ENCODE measurements at places on chromosomes 7 and 10.

DNA sequence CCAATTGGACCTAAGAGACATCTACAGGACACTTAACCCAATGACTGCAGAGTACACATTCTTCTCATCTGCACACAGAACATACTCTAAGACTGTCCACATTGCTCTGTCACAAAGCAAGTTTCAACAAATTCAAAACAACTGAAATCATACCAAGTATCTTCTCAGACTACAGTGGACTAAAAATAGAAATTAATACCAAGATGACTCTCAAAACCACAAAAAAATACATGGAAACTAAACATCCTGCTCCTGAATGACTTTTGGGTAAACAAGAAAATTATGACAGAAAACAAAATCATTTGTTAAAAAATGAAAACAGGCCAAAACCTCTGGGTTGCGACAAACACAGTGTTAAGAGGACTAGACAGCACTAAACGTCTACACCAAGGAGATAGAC lies 24.5 kb downstream of the SNX13 start:
- DNase-seq: no peak

- DNase-seq: no peak
These were observed 361.0 kb upstream of the NFE2L3 start for GRCh38 chr7:25790963-25791362.

GRCh38 chr10:12420530-12421120 lies 71.3 kb downstream of the CAMK1D start:
- no peak for DNase-seq

- DNase-seq: no peak
These were observed 842 bp downstream of the ZNF22 start for GRCh38 chr10:45001381-45002148.

- DNase-seq: no peak
These were observed 751.9 kb upstream of the POT1 start for GRCh38 chr7:125681508-125681907.

DNA sequence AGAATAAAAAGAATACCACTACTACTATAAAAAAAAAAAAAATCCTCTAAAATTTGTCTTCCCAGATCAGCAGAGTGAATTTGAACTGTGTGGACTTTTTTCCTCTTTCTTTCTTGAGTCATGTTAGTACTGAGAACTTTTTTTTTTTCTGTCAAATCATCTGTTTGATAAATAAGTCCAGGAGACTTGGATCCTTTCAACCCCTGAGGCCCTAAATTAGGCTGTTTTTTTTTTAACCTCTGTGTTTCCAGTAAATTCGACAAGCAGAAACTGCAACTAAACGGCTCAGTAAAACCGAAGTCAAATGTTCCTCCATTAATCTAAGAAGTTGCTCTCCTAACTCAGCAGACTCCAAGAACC lies 2.7 kb downstream of the MAP3K8 start:
- DNase-seq: no peak

DNA sequence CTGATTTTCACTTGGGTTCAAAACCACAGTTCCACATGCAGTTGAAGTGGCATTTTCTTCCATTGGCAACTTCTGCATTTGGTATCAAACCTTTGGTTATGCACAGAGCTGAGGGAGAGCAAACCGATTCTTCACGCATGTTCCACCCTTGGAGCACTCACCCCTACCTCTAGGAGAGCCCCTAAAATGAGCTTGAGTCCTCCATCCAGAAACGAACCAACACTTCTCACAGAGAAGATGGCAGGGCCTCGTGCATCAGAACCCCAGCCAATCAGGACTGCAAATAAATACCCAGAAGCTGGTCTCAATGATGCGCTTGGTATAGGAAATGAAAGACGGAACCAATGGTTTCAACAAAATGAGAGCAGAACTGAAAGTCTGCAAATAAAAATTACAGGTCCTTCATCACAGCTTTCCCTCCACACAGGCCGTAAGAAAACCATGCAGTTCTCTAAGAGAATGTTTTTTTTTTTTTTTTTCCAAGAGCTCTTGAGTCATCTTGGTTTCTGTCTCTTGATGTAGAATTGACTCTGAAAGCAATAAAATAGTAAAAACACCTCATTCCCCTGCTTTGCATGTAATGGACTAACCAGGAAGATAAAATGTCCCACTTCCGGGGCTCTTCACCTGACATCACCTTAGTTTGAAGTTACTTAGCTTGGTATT lies 23.9 kb downstream of the KLF6 start:
- DNase-seq: no peak

All from HTR-8/SVneo (cell line).